ENCODE measurements at places on chromosomes 7 and 10.

- no peak for DNase-seq
These were observed 136.0 kb downstream of the RAPGEF5 start for GRCh38 chr7:22220941-22221340.

GRCh38 chr10:26157734-26158133 is 58.8 kb upstream of the GAD2 start:
- DNase-seq, result no peak

DNA sequence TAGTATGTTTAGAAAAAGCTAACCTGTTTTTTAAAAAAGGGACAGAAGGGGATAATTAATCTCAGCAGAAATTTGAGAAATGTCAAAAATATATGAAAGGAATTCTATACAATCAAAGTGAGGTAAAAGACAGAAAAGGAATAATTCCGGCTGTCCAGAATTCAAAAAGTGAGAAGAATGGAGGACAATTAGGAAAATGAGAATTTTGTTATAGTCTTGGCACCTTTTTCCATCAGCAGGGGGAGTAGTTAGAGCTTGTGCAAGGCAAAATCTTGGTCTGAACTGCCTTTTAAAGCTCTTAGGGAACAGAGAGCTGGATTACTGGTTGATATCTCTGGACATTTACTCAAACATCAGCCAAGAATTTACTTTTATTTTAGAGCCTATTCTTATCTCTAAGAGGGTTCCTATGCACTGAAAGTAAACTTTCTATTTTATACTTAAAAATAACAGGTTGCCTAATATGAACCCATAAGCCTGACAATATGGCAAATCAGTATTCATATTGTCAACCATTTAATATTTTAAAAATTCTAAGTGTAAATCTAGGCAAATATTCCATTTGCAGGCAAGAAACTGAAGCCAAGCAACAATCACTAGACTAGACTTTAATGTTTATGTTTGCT is 185.6 kb downstream of the ANK3 start:
- no peak for DNase-seq

GRCh38 chr10:16843252-16843870 is 26.1 kb upstream of the RSU1 start:
- no peak for DNase-seq

- DNase-seq, result no peak
These were observed 160.3 kb downstream of the SNX10 start for GRCh38 chr7:26451997-26452396.

- DNase-seq, result no peak
These were observed 90.9 kb downstream of the BAMBI start for GRCh38 chr10:28768227-28768626.

- no peak for DNase-seq
These were observed 59.1 kb upstream of the PPIF start for GRCh38 chr10:79287973-79288723.

GRCh38 chr10:132187430-132188138 is 836 bp downstream of the DPYSL4 start:
- no peak for DNase-seq

- no peak for DNase-seq
These were observed 174.9 kb upstream of the NRP1 start for GRCh38 chr10:33509231-33509831.

- no peak for DNase-seq
These were observed 316.6 kb upstream of the MAGI2 start for GRCh38 chr7:79770063-79770462.

DNA sequence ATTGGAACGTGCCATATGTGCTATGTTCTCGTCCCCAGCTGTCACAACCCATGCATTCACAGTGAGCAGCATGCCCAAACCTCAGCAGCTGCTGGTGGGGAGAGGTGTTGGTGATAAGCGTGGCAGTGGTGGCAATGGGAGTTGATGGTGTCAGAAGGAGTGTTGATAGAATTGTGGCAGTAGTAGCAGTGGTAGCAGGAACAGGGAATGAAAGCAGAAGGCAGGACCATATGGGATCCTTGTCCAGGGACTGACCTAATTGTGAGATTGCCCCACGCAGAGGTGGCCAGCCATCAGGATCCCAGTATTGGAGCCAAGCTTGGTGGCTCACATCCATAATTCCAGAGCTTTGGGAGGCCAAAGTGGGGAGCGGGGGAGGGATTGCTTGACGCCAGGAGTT is 276.3 kb downstream of the GALNT17 start:
- no peak for DNase-seq

GRCh38 chr10:112490545-112490944 is 43.5 kb downstream of the VTI1A start:
- DNase-seq, result no peak

DNA sequence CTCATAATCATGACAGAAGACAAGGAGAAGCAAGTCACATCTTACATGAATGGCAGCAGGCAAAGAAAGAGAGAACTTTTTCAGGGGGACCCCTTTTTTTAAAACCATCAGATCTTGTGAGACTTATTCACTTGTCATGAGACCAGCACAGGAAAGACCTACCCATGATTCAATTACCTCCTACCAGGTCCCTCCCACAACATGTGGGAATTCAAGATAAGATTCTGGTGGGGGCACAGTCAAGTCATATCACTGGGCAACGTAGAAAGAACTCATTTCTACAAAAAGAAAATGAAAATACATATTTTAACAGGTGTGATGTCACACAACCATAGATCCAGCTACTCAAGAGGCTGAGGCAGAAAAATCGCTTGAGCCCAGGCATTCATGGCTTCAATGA is 304.1 kb downstream of the IPMK start:
- no peak for DNase-seq

DNA sequence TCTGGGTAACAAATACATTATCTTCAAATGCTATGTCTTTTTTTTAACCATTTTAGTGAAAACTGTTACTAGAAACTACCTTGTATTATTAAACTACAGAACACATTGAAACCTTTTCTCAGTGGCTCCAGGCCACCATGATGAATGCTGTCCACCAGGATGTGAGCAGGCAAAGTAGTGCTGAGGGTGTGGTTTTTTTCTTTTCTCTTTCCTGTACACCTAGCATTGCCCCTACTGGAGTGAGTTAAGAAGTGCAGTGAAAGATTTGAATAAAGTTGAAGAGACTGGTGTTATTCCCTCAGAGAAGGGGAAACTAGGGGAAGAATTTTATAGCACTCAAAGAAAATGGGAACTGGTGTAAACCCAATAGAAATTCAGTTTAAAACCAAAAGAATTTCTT is 120.0 kb upstream of the SAMD8 start:
- DNase-seq, result no peak

- DNase-seq, result no peak
These were observed 88.7 kb upstream of the KCTD7 start for GRCh38 chr7:66539902-66540375.

DNA sequence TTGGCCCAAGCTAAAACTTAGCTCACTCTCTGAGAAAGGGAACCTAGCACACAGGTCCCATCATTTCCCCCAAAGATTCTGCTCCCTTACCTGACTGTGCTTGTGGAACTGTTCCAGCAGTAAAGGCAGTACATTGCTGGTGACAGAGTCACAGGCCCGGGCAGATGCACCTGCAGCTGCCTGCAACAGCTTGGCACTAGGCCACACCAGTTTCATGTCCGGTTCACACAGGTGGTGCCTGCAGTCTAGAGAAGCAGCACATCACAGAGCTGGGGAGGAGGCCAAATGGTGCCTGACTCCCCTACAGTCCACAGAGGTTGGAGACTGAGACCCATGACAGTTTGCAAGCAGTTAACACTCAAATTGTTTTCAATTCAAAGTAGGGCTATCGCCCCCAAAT is 22.2 kb downstream of the ZDHHC16 start:
- no peak for DNase-seq

DNA sequence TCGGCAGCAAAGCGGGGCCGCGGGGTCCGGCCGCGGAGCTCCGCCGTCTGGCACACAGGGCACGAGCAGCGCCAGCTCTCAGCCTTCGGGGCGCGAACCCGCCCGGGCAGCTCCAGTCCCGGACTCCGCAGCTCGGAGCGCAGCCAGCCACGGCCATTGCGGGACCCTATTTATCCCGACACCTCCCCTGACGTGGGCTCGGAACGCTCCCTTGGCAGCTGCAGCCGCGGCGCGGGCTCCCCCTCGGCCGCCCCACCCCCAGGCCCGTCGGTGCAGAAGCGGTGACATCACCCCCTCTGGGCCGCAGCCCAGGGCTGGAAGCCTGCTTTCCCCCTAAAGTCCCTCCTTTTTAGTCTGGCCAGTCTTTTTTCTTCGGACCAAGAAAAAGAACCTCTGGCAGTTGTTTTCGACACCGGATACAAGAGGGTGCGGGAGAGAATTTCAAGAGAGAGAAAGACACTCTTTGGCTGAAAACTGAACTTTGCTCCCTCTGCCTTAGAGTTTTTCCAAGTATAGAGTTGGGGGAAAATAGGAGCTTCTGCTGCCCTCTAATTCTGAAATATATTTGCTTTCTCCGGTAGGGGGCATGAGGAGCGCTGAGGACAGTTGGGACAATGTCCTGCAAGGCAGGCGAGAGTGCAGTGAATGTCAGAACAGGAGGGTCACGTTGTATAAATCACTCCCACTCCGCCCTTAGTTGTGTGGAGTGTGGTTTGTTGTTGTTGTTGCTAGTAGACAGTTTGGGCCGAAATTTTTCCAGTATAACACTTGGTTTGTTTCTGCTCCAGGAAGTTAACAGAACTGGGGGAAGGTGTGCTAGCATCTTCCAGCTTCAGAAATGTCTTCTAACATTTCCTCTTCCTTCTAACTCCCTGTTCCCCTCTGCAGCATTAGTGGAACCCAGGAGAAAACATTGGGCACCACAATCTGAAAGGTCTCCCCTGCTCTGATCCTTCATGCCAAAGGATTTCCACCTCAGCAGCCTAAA is at the start of gene SFRP4:
Gene SFRP4, minus strand, starts transcription at position 145 of the 988 bp plus-strand sequence. CDS start 280 bp downstream, outside the sequence.
- no peak for DNase-seq

DNA sequence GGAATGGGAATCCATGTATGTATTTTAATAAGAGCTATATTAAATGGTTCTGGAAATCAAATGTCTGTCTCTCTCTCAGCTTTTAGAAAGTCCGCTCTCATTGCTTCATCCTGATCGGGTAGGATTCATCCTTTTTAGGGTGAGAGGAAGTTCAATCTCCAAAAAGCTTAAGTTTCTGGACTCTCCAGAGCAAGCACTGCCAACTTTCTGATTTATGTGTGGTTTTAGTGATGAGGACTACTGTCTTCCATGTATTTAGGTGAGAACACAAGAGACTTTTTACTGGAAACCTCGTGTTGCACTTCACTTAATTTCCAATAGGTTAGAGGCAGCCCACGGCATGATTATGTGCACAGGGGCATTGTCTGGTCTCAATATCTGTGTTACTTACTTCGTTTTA is 267.9 kb downstream of the SUGCT start:
- DNase-seq, result no peak

- DNase-seq, result no peak
These were observed 175.6 kb downstream of the CHCHD3 start for GRCh38 chr7:132906193-132906835.

GRCh38 chr7:95871075-95871848 is 98.9 kb downstream of the DYNC1I1 start:
- no peak for DNase-seq

DNA sequence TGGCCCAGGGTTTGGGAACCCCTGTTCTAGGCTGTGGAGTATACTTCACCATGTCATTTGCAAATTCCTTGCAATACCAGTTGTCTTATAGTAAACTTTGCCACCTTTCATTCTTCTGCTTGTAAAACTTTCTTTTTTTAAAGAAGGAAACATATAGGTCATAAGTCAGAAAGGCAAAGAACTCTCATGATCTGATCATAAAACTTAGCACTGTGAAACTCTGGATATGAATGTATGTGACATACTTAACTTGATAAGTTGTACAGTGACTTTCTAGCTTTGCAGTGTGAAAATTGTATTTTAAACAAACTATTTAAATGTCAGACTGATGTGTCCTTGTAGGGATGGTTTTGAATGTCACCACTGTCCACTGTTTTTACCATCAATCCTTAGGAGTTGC is 31.0 kb upstream of the SAMD9L start:
- DNase-seq, result no peak

- no peak for DNase-seq
These were observed 128.9 kb downstream of the MTPAP start for GRCh38 chr10:30219971-30220751.

GRCh38 chr7:107078517-107078966 is 34.0 kb downstream of the PRKAR2B start:
- no peak for DNase-seq

DNA sequence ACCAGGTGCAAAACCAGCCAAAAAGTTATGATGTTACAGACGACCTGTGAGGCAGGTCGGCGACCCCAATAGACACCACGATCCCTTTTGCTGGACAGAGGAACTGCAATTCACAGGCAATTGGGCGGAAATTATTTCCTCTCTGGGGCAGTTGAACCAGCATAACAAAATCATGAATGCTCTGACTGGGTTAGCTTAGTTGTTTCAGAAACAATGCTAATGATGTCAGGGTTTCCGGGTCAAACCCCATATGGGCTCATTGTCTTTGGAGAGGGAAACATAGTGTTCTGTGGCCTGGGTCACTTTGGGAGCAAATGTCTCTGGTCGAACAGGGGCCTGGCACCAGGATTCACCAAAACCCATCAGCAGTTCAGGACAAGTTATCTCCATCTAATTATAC is 669.1 kb upstream of the NRP1 start:
- DNase-seq, result no peak

GRCh38 chr7:131010029-131010716 is 276.2 kb upstream of the KLF14 start:
- no peak for DNase-seq

DNA sequence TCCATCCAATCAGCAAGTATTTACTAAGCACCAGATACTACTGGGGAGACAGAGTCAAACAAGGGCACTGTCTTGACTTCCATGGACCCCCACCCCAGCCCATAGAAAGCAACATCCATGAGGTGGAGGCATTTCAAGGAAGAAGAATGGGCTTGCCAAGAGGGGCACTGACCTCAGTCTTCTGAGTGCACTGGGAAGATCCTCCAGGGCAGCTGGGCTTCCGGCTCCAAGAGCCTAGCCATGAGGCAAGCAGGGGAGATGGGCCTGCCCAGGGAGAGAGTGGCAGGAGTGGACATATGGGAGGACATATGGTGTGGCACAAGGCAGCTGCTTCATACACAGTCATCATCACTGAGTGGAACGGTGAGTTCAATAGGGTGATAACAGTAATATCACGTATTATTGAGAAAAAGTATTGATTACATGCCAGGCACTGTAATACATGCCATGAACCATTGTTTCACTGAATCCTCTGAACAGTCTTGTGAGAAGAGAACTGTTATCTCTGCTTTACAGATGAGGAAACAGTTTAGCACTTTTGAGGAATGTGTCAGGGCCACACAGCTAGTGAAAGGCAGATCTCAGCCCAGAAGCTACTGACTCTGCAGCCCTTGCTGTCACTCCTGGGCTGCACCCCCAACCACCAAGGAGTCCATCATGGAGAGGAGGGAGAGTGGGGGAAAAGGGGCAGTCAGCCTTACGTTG is 331.7 kb upstream of the ZMIZ1 start:
- DNase-seq, result no peak

GRCh38 chr10:104429846-104430245 is 76.2 kb downstream of the CFAP58 start:
- no peak for DNase-seq
